ENCODE measurements at places on chromosomes 13 and 19.

DNA sequence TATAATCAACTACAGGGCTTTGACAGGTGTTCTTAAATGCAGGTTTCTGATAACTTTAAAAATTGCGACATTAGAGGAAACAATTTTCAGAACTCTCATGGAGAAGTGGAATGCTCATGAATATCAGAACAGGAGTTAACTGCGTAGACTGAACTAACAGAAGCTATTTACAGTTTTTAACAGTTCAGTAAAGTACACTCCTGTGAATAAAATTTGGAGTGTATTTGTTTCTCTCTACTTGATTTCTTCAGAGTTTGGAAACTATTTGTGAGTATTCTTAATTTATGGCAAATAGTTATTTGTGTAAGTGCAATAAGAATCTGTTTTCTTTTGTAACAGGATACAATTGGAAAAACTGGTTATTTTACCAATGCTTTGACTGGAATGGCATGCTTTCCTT is 114.4 kb downstream of the TNFRSF19 start:
- no peak for DNase-seq

DNA sequence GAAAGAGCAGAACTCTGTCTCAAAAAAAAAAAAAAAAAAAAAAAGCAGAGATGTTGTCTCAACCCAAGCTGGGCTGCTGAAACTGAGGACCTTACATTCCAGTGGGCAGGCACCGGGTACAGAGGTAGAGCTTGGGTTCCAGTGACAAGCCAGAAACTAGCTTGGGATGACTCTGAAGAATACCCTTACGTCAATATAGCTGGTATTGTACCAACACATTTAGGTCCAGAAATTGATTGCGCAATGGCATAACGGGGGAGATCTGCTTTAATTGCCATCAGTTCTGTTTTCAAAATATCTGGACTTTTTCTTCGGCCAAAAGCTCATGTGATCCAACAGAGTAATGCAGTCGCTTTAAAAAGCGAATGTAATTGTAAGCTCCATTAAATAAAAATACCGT is 103.1 kb upstream of the UBL3 start:
- no peak for DNase-seq

DNA sequence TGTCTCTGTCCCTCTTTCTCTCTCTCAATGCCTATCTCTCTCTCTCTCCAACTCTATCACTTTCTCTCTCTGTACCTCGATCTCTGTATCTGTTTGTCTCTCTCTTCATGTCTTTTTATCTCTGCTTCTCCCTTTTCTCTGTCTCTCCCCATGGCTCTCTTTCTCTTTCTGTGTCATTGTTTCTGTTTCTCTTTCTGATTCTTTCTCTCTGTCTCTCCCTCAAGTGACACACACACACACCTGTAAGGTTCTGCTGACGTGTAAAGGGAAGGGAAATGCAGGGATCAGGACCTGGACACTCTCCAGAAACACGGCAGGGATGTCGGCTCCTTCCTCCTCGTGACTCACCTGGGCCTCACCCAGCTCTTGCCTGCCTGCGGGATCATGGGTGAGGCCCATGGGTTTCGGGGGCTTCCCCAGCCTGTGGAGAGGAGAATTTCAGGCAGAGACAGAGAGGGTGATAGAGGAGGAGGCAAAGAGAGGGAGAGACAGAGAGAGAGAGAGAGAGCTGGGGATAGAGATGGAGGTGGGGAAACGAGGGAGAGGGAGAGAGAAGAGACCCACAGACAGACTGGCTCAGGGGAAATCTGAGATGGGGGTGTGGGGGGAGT is 5.4 kb upstream of the PLAUR start:
- no peak for DNase-seq

- DNase-seq: no peak
Observed at GRCh38 chr19:29841209-29841558, 29.4 kb downstream of the CCNE1 start.

DNA sequence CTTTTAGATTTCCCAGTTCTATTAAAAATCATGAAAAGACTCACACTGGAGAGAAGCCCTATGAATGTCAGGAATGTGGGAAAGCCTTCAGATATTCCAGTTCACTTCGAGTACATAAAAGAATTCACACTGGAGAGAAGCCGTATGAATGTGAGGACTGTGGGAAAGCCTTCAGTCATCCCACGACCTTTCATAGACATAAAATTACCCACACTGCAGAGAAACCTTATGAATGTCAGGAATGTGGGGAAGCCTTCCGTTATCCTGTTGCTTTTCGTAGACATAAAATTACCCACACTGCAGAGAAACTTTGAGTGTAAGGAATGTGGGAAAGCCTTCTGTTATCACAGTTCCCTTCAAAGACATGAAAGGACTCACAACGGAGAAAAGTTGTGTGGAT is 55.2 kb downstream of the ZNF627 start:
- DNase-seq: no peak

Measured in activated CD4-positive, CD25-positive, alpha-beta regulatory T cell treated with anti-CD3 and anti-CD28 coated beads, Interleukin-2, amount 50 U/mL, for 72 hours (primary cell).